Activated T-helper 9 cell treated with anti-CD3 and anti-CD28 coated beads, Interleukin-2, amount 50 U/mL, for 16 hours (primary cell): ENCODE measurements at places on chromosomes 2 and 18.

DNA sequence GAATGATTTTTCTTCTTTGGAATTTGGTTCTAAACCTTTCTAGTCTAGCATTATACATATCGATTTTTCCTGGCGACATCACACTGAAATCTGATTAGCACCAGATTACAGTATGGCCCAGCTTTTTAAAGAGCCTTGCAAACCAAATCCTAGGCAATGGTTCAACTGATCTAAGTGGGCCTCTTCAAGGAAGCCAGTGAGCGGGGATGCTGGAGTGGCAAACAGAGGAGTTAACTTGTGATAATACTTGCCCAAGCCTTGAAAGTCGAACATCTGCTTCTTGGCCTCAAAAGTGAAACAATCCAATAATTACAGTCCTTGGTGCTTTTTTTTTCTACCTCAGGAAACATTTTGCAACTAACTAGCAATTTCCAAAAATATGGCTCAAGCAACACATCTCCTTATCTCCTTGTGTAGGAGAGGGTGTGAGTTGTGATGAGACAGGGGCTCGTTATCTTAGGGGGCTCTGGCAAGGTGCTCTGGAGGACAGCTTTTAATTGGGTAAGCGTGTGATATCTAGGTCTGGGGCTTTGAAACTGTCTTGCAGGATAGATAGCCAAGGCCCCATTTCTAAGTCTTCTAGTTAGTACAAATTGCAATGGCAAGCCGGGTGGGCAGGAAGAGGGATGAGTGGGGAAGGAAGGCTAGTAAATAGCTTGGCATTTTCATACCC, 240.2 kb upstream of the CCDC68 start:
- DNase-seq, result no peak

- no peak for DNase-seq
Observed at GRCh38 chr18:45663403-45664045, 48.2 kb downstream of the SLC14A2 start.

- peak; percentile 8 for DNase-seq
Observed at GRCh38 chr2:64751286-64752260, 97.9 kb upstream of the SERTAD2 start.

DNA sequence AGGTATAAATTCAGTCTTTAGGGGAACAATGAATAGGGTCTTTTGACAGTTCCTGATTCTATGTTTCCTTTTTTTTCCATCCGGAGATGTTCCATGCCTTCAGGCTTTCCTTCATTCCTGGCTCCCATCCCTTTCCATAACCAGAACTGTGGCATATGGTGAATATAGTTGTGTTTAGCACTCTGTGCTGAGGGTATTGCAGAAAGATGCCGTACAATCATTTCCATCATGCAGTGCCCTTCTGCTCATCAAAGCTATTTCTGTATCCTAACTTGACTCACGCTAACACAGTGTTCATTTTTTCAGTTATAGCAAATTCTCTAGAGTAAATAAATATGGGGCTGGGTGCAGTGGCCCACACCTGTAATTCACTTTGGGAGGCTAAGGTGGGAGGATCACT, 131.9 kb upstream of the EML6 start:
- no peak for DNase-seq

GRCh38 chr2:1032030-1032429, 81.4 kb downstream of the SNTG2 start:
- peak; percentile 40 for DNase-seq

DNA sequence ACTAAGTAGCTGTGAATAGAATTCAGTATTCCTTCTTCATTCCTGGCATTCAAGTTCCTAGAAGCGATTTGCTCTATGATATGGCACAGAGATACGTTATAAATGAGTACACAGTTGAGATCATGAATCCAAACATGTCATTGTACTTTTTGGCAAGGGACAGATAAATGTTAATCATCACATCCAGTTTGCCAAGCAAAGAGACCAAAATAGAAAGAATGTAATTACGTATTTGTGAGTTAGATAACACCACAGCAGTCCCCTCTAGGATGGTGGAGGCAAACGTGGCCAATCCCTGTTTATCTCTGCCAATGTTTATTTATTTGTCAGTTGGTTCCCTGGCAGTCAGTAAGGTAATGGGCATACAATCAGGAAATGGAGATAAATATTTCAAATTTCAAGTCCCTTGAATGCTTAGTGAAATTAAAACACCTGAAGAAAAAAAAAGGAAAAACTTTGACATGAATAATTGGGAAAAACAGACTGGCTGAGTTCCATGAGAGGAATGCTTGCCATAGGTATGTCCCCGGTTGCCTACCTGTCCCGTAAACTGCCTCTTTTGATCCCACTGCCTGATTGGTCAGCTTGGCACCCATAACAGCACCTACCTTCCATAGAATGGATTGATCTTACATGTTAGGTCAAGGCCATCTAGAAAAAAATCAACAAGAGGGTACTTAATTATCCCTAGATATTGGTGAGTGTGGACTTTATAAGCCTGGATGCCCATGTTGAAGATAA, 451.1 kb upstream of the NETO1 start:
- no peak for DNase-seq

DNA sequence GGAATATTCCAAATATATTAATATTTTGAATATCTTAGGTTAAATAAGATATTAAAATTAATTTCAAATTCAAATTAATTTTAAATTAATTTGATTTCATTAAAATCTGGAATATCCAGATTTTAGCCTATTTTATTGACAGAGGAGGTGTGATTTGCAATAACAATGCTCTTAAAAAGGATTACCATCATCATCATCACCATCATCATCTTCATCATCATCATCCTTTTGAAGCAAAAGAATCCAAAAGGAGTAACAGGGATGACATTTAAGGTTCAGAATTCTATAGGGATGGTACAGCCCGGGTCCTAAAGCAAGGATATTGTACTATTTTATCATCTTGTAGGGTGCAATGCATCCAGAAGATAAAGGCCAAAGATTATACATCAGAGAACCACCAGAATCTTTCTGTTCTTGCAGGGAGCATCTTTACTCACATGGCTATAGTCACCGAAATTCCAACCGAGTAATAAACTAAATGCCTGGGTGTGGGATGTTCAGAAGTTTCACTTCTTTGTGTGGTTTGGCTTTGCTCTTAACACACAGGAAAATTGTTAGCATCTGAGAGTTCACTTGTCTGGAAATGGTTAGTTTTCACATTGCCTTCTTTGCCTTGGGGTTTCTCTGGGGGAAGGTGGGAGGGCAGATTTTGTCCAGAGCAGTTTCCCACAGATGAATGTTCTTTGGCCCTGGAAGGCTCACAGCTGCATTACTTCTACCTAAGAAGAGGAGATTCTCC, 99.1 kb upstream of the ITGA6 start:
- no peak for DNase-seq

- DNase-seq, result peak; percentile 71
Observed at GRCh38 chr2:218898109-218898878, 17.6 kb downstream of the WNT10A start.

- no peak for DNase-seq
Observed at GRCh38 chr18:7584646-7585275, 17.6 kb downstream of the PTPRM start.
